NCI-H82 (cell line): ENCODE measurements at places on chromosomes 2 and 18.

DNA sequence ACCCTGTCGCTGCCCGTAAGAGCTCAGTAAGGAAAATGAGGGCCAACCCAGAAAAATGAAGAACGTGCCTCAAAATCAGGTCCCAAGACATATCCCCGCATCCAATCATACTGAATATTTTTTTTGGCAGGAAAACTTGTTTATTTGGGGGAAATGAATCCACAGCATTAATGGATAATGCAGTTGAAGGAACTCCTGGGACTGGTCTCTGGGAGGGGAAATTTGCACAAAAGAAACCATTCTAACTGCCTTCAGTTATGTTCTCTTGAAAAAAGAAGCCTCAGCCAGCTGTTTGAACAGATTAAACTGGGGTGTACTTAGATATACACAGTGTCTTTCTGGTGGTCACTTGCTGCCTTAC, 61.3 kb downstream of the SPRED2 start:
- no peak for DNase-seq

DNA sequence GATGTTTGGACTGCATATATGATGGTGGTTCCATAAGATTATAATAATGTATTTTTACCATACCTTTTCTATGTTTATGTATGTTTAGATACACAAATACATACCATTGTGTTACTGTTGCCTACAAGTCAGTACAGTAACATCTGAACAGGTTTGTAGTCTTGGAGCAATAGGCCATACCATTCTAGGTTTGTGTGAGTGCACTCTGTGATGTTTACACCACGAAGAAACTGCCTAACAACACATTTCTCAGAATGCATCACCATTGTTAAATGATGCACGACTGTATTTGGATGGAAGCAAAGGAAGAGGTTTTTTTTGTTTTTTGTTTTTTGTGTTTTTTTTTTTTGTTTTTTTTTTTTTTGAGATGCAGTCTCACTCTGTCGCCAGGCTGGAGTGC, 9.5 kb downstream of the DUSP19 start:
- DNase-seq, result no peak

DNA sequence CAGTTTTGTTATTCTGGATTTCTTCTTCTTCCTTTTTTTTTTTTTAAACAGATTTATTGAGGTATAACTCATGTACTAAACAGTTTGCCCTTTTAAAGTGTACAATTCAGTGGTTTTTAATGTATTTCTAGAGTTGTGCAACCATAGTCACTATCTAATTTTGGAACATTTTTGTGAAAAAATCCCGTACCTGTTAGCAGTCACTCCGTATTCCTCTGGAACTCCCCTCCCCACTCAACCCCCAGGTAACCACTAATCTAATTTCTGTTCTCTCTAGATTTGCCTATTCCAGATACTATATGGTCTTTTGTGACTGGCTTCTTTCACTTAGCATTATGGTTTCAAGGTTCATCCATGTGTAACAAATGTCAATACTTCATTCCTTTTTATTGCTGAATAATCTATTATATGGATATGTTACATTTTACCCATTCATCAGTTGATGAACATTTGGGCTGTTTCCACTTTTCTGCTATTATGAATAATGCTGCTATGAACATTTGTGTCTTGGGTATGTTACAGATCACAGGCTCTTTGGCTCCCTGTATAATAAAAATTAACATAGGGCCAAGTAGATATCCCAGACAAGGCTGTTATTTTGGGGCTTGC, 21.9 kb downstream of the EHBP1 start:
- no peak for DNase-seq

GRCh38 chr18:6362559-6363129, 52.1 kb downstream of the L3MBTL4 start:
- no peak for DNase-seq

GRCh38 chr2:201709747-201710146, 11.3 kb upstream of the MPP4 start:
- peak; percentile 95 for DNase-seq

DNA sequence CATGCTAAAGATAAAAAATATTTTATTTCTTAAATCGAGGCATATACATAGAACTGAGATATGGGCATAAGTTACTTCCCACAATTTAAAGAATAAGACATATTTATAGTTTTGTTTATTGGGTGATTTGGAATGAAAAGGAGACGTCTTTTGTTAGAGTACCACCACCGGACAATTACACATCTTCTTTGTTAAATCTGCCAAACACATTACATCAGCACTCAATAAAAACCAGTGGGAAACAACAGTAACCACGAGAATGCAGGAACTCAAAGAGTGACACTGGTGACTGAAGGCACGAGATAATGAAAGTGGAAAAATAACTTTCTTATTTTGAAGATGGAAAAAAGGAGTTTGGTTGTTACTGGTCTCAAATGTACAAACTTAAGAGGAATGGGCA, 92.6 kb upstream of the TFCP2L1 start:
- no peak for DNase-seq

- no peak for DNase-seq
Observed at GRCh38 chr2:169892951-169893350, 65.7 kb downstream of the UBR3 start.

- DNase-seq, result no peak
Observed at GRCh38 chr2:46901611-46902010, 14.0 kb downstream of the MCFD2 start.

- DNase-seq, result peak; percentile 52
Observed at GRCh38 chr2:61471905-61472805, 1.3 kb upstream of the USP34 start.
